ENCODE measurements at places on chromosomes 1 and 21.

DNA sequence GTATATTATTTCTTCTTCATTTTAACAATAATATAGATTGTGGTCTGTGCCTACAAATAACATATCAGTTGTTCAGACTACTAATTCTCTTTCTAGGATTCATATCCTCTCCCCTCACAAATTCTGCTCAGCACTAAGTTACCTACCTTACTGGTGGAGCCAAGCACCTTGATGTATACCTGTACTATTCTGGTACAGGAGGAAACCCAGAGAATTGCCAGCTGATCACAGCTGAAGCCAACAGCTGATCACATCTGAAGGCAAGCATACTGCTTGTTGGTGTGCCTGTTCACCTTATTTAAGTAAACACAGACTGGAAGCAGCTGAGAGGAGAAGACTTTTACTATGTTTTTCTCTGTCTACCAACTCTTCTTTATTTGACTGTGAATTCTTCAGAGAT is 101.8 kb downstream of the PBX1 start:
- no peak for DNase-seq

DNA sequence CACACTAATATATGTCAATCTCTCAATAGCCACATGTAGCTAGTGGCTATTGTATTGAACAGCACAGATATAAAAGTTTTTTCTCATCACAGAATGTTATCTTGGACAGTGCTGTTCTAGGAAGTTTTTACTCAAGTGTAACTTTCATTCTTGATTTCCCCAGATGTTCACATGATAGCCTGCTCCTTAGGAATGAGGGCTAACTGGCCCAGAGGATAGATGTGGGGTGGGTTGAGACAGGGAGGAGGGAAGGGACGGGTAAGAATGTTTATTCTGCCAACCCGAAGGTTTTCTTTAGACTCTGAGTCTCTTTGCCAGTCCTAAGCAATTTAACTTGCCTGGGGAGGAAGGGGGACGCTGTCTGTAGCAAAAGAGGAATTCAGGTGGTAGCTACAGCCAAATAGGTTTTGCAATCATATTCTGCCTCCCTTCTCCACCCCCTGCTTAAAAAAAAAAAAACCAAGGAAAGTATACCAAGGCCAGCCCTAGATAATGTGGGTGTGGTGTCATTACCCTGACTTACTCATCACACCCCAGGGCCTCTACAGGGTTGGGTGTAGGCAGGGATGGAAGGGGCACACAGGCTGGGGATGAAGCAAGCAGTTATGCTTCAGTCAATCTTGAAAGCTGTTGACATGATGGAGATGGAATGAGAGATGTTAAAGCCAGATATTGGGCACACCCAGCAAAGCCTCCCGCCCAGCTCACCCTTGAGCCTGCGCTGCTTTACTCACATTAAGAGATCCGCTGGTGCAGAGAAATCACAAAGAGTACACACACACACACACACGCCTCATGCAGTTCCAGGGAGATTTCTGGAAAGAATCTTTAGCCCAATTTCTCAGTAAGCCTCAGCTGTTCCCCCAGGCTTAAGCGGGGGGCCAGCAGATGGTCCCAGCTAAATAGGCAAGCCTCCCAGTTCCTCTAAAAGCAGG is 59.9 kb downstream of the PLXNA2 start:
- DNase-seq = no peak

DNA sequence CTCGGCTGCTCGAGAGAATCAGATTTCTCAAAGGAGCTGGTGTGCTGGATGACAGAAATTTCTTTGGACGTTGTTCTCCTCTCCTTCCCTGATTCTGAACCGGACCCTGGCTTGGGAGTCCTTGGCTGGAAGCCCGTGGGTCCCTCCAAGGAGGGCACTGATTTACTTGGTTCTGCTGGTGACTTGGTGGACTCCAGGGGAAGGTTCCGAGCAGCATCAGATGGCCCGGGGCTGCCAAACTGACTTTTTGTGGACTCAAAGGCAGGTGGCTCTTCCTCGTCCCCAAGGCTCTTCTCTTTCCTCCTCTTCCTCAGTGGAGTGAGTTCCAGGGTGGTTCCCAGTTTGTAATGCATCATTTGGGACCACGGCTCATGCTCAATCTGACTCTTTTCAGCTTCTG is 97.9 kb upstream of the EDN2 start:
- DNase-seq = no peak

- no peak for DNase-seq
Observed at GRCh38 chr1:185144233-185144632, 12.5 kb downstream of the TRMT1L start.

GRCh38 chr1:14778898-14779865 is 180.7 kb downstream of the KAZN start:
- no peak for DNase-seq

DNA sequence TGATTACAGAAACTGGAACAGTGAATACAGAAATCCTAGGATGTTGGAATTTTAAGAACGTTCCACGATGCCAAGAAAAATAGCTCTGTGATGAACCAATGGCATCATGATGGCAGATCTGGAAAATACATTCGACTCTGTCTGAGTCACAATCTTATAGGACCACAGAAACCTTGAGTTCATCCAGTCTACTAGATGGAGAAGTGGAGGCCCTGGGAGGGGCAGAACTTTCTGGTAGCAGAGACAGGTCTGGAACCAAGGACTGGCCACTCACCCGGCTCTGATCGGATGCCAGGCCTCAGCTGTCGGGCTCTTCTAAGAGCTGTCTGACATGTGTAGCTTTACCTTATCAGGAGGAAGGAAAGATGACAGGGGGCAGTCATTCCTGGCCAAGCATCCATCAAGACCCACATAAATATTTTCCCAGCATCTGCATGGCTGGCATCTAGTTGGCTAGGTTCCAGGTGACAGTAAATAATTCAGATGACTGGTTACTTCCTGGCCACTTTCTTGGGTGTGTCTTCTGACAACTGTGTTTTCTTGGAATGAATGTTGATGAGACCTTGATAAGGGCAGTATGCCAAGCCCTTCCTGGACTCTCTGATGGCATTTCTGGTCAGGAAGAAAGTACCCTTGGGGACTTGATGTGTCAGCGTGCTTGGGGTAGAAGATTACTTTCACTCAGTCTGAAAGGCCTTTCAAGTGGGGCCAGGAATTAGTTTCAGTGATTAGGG is 72.6 kb upstream of the TRABD2B start:
- no peak for DNase-seq

GRCh38 chr1:13643017-13643416 is 57.0 kb upstream of the PRDM2 start:
- DNase-seq = no peak

GRCh38 chr1:115293899-115294298 is 44.1 kb downstream of the NGF start:
- no peak for DNase-seq

DNA sequence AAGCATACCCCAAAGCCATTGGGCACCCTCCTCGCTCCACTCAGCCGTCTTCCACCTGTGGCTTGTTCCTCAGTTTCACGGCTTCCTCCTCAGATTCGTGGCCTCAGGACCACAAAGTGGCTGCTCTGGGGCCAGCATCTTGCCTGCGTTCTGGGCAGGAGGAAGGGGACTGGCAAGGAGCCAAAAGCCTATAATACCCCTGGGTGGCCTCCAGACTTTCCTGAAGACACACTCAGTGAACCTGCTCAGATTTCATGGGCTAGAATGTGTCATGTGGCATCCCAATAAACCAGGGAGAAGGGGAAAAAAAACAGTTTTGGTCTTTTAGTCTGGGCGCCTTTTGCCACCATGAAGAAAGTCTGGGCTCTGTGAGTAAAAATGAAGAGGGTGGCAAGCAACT is 62.0 kb downstream of the SDC3 start:
- DNase-seq = no peak

GRCh38 chr1:218425647-218426342 is 80.7 kb downstream of the TGFB2 start:
- DNase-seq = no peak

DNA sequence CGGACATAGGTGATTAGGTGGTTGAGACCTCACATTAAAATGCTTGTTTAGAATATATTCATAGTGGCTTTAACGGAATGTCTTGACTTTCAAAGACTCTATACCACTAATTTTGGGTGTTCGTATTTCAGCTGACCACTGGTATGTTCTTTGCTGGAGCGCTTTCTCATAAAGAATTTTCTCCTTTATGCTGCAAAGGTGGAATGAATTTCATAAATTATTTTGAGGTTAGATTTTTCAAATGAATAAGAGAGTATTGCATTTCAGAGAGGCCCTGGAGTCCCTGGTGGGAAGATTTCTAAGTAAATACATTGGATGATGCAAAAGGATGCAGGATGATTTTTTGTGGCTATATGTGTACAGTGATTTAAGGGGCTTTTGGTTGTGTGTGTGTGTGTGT is 55.8 kb downstream of the HUNK start:
- DNase-seq = no peak

DNA sequence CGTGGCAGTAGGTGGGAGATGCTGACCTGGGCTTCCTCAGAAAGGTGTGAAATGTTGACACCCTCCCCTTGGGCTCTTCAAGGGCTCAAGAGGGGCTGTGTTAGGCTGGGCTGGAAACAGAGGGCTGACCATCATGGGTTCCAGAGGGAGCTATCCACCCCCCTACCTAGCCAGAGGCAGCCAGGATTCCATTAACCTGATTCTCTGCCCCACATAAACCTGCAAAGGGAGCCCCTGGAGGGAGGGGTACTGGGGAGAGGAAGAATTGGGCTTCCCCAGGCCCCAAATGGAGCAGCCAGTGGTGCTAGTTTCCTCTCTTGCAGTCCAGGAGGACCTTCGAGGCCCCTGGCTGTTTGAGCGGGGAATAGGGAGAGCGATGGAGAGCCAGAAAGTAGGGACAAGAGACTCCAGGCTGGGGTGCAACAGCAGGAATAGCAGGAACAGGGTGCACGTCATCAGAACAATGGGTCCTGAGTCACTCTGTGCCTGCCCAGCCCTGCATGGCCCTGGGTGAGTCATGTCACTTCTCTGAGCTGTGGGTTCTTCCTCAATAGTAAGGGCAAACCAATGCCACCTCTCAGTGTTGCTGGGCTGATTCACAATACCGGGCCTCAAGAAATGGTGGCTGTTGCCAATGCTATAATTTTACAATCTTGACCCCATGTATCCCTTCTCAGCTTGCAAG is 121.2 kb downstream of the EPHB2 start:
- no peak for DNase-seq

DNA sequence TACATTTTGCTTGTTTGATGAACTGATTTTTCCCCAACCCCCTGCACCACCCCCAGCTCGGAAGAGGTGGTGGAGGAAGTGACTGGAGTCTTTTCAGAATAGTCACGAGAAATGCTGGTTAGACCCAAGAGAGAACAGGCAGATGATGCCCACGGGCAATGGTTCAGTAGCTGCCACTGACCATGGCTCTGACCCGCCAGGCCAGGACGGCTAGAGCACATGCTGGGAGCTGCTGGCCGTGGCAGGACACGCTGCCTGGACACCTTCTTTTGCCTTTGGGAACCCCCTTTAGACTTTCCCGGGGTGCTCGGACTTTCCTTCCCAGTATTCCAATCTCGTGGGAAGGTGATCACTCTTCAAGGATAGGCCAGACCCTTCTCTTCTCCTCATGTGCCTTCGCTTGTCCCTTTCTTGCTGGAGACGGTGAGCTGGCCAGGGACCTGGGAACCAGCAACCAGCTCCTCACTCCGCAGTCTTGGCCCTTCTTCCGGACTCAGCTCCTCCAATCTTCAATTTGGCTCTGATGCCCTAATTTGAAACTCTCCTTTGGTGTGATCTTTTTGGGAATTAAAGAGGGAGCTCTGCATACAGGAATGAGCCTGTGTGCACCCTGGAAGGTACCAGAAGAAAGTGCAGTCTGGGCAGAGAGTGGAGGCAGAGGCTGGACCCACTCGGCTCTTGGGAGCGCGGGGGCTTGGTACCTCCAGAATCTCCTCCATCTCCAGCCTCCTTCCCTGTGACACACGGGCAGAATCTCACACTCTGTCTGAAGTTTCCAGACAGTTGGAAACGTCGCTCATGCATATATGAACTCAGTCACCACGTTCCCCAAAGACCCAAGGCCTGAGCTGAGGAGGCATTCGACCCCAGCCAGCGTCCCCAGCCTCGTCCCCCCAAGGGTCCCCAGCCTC is 4.0 kb upstream of the PDE9A start:
- DNase-seq = no peak

DNA sequence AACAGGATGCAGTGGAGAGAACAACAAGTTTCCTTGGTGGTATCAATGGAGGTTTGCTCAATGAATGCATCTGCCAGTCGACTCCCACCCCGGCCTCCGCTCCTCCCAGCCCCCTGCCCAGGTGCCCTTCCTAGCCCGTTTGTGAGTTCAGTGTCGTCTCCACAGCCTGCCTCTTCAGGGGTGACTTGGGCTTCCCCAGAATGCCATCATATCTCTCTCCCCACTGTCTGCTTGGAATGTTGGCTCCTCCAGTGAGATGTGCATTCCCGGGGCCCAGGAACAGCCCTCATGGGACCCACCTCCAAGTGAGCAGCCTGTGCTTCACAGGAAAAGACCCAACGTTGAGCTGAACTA is 30.5 kb downstream of the MATN1 start:
- no peak for DNase-seq

- no peak for DNase-seq
Observed at GRCh38 chr1:116436611-116436970, 63.5 kb downstream of the ATP1A1 start.

GRCh38 chr1:111618081-111618480 is 1.5 kb upstream of the RAP1A start:
- DNase-seq = no peak

- DNase-seq = no peak
Observed at GRCh38 chr1:94332516-94332915, 85.7 kb upstream of the ABCD3 start.

GRCh38 chr21:41638201-41638790 is 128.6 kb downstream of the RIPK4 start:
- DNase-seq = no peak

GRCh38 chr1:82317671-82318070 is 516.9 kb downstream of the ADGRL2 start:
- no peak for DNase-seq

GRCh38 chr1:21864730-21865129 is 52.7 kb downstream of the LDLRAD2 start:
- no peak for DNase-seq

DNA sequence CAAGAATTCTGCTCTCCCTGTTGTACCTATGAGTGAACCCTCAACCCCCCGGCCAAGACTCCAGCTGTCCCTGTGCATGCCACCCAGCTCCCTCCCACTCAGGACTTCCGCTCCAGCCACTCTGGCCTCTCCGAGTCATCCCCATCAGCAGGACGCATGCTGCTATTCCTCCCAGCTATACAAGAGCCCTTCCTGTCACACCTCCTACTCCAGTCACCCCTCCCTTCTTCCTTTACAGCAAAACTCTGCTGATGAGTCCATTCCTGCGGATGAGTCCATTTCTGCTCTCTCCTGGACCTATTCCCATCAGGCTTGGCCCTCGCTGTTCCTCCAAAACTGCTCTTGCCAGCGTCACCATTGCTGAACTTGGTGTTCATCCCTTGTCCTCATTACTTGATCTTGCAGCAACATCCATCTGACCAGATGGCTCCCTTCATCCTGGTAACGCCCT is 42.2 kb downstream of the H3-3A start:
- no peak for DNase-seq
